AML-193 (cell line): ENCODE measurements at places on chromosomes 7 and 10.

DNA sequence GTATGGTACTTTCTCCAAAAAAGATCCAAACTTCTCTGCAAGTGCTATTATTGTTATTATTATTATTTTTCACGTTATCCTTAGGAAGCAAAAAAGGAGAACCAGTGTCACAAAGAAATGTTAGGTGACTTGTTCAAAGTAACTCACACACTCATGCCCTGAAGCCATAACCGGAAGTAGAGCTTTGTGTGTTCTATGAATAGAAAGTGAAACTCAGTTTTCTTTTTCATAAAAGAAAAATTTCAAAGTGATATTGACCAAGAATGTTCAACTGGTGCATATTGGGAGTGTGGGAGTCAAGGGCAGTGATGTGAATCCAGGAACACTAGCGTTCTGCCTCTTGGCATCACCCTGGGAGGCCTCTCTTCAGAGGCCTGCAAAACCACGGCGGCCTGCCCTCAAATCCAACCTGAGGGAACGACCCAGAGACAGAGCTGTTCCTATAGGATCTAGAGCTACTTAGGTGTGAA lies 106.1 kb downstream of the PRKCQ start:
- DNase-seq, result peak; percentile 67

DNA sequence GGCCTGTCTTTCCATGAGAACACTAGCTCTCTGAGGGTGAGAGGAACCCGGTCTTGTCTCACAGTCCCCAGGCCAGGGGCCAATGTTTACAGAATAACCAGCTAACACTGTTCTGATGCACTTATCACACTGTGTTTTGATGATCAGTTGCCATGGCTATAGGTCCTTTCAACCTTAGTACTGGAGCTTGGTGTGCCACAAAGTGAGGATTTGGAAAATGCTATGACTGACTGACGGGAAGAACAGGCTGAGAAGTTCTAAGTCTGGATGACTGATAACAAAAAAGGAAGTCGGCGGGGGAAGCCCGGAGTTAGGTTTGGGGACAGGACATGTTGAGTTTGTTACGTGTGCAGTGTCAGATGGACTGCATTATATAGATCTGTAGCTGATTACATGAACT lies 141.8 kb downstream of the CTTNBP2 start:
- DNase-seq, result no peak

- no peak for DNase-seq
Observed at GRCh38 chr10:102775201-102775934, 31.6 kb downstream of the WBP1L start.

GRCh38 chr7:26413007-26413691 lies 121.5 kb downstream of the SNX10 start:
- DNase-seq, result no peak

- no peak for DNase-seq
Observed at GRCh38 chr10:24988831-24989640, 26.9 kb downstream of the ENKUR start.

GRCh38 chr7:28847681-28848080 lies 110.4 kb downstream of the TRIL start:
- no peak for DNase-seq

DNA sequence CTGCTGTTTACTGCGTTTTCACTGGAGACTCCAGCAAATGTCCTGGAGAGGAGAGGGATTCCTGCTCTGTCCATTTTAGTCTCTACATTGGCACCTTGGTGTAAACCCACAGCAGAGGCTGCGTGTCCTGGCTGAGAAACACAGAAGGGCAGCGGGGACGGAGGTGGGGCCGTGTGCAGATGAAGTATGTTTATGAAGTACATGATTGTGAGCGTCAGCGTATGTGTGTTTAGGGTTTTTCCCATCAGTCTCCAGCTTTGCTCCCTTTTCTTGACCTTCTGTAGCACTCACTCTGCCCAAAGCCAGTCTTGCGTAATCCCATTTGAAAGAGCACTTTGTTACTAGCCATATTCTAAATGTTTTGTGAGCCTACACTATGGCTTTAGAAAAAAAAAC lies 750.7 kb upstream of the SORCS1 start:
- DNase-seq, result no peak

GRCh38 chr7:17713584-17713983 lies 226.7 kb downstream of the SNX13 start:
- DNase-seq, result no peak

DNA sequence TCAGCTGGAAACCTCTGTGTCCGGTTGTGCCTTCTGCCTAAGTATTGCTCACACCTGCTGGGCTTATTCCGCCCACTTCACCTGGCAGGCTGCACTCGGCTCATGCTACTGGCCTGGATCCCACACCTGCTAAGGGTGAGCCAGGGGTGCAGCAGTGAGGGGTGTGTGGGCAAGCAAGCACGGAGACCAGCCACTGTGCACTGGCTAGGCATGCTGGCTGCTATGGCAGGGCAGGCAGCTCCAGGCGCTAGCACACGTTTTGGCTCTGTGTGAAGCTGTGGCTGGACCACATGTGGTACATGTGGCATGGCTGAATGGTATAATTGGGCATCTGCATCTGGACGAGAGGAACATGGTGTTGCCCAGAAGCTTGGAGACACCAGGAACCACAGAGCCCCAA lies 940.7 kb downstream of the NRG3 start:
- DNase-seq, result no peak

DNA sequence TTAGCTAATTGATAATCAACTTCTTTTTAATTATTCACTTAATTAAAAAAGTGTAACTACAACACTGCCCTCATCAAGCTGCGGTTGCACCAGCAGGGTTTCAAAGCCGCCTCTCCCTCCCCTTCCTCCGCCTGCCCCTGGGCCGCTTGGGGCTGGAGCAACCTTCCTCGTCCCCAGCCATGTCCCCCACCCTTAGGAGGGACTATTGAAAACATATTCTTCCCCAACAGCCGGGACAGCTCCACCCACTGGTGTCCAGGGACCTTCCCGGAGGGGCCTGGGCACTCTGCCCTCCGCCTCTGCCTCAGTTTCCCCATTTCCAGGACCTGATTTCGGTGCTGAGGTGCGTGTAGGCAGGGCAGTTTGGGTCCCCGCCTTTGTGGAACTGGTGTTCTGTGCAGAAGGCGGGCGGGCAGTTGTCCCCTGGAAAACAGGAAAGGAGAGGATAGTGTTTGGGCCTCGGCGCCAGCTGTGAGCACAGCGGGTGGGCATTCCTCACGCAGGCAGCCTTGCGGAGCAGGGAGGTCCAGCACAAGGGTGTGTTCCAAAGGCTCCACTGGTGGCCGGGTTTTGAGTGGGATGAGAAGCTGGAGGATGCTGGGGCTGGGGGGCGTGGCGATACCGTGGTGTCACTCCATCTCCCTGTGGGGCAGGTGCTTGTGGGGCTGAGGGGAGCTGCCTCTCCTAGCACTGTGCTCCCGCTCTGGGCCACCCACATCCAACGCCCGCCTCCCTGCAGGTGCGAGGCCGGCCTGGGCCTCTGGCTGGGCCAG lies 15.7 kb downstream of the UNCX start:
- no peak for DNase-seq

GRCh38 chr10:26269754-26270153 lies 53.2 kb downstream of the GAD2 start:
- DNase-seq, result peak; percentile 36

DNA sequence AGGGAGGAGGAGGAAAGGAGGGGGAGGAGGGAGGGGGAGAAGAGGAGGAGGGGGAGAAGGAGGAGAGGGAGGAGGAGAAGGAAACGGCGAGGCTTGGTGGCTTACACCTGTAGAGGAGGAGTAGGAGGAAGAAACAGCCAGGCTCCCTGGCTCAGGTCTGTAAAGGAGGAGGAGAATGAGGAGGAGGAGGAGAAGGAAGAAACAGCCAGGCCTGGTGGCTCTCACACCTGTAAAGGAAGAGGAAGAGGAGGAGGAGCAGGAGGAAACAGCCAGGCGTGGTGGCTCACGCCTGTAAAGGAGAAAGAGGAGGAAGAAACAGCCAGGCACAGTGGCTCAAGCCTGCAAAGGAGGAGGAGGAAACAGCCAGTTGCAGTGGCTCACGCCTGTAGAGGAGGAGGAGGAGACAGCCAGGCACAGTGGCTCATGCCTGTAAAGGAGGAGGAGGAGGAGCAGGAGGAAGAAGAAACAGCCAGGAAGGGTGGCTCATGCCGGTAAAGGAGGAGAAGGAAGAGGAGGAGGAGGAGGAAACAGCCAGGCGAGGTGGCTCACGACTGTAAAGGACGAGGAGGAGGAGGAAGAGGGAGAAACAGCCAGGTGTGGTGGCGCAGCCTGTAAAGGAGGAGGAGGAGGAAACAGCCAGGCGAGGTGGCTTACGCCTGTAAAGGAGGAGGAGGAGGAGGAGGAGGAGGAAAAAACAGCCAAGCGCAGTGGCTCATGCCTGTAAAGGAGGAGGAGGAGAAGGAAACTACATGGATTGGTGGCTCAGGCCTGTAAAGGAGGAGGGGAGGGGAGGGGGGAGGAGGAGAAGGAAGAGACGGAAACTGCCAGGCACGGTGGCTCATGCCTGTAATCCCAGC lies 14.9 kb upstream of the CRCP start:
- DNase-seq, result peak; percentile 86

DNA sequence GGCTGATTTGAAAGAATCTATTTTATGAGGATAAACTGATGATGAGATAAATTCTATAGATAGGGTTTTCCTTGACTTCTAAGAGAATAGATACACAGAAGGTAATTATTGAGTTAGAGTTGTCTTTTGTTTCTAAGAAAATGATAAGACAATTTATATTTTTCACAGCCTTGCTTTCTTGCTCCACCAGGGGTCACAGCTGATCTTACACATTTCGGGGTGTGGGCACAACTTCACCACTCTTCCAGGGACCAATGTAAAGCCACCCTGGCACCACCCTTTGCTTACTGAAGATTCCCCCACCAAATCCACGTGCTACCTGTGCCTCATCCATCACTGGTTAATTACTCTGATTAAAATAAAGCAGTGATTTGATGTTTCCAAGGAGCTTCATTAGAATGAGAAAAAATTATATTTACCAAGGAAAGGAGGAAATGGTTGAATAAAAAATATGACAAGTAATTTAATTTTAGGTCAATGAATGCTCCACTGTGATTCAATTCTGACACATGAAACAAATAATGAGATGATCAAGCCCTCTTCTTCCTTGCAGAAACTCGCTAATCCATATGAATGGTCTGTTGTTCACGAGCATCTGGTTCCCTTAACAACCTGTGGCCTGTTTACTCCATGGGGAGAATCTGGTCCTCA lies 177.3 kb upstream of the TNS3 start:
- no peak for DNase-seq

GRCh38 chr10:105259201-105259600 lies 618.1 kb downstream of the SORCS3 start:
- DNase-seq, result no peak

GRCh38 chr7:55128693-55129394 lies 110.0 kb downstream of the EGFR start:
- DNase-seq, result no peak

DNA sequence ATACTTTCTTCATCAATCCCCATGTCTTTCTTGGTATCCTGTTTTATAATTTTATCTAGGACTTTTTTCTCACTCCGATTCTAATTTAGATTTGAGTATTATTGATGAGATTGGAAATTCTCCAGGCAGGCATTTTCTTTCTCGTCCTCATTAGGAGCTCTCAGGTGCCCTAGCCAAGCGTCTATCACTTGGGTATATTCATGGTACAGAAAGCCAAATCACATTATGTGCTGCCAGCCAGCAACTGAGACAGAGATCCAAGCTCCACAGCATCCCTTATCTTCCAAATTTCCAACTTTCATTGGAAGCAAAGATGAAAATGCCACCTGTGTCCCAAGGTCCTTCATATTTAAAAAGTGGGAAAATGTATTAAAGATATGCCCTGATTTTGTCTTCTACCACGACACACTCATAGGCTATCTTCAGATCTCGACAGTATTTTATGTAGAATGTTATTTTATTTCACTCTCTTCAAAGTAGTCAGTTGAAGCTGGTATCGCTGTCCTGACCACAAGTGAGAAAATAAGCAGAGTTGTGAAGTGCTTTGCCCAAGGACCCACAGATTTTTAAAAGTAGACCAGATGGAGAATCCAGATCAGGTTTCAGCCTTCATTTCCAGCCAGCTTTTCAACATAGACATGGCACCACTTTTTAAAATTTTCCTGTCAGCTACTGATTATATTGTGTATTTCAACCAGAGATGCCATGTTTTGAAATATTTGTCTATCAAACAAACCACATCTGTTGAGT lies 773.4 kb downstream of the CNTNAP2 start:
- DNase-seq, result no peak

DNA sequence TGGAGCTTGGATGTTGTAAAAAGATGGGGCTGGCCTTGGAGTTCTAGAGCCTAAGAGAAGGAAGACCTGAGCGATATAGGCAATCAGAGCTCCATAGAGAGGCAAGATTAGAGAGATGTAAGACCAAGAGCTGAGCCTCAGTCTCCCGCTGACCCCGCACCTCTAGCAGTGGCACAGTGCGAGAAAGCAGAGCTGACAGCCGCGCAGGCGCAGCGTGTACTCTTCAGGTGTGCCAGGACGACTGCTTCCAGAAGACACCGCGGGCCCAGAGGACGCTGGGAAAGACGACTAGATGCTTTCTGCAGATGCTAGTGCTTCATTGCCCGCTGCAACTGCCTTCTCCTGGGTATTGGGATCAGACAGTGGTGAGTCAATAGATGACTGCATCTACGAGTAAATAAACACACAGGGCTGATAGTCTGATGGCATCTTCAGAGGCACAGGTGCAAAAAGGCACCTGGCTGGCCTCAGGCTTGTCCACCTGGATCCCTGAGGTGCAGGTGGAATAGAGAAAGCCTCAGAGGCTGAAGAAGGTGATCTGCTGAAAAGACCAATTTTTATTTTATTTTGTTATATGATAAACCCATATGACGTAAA lies 38.1 kb upstream of the CCDC6 start:
- DNase-seq, result no peak

DNA sequence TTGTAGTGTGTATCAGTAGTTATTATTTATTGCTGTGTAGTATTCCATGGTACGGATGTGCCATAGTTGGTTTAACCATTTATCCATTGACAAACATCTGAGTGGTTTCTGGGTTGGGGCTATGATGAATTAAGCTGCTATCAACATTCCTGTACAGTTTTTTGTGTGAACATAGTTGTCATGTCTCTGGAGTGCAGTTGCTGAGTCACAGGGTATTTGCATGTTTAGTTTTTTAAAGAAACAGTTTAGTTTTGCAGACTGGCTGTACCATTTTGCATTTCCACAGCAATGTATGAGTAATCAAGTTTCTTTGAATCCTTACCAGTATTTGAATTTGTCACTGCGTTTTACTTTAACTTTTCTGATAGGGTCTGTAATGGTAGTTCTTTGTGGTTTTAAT lies 516.7 kb upstream of the CELF2 start:
- DNase-seq, result no peak

- no peak for DNase-seq
Observed at GRCh38 chr7:99173787-99174186, 29.9 kb upstream of the SMURF1 start.

- no peak for DNase-seq
Observed at GRCh38 chr10:30285970-30286369, 63.1 kb downstream of the MTPAP start.

- no peak for DNase-seq
Observed at GRCh38 chr7:77318019-77318418, 98.1 kb downstream of the GSAP start.

GRCh38 chr10:117442944-117443685 lies 67.9 kb upstream of the PDZD8 start:
- DNase-seq, result peak; percentile 36

DNA sequence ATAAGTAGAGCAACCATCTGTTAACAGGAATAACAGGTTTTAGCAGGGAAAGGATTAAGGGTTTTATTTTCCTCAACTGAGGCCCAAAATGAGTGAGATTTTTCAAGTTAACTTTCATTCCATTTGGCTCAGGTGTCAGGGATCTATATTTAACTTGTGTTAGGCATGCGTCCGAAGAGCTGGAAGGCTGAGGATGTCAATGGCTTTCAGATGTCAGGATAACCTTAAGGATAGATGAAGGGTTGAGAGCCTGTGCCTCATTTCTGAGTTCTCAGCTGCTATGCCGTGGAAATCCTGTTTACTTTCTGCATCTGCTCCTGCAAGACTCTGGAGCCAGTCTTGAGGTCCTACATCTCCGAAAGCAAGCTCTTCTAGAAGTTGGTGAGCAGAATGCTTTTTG lies 36.4 kb upstream of the CD36 start:
- no peak for DNase-seq
